ENCODE measurements at places on chromosomes 3 and 15.

DNA sequence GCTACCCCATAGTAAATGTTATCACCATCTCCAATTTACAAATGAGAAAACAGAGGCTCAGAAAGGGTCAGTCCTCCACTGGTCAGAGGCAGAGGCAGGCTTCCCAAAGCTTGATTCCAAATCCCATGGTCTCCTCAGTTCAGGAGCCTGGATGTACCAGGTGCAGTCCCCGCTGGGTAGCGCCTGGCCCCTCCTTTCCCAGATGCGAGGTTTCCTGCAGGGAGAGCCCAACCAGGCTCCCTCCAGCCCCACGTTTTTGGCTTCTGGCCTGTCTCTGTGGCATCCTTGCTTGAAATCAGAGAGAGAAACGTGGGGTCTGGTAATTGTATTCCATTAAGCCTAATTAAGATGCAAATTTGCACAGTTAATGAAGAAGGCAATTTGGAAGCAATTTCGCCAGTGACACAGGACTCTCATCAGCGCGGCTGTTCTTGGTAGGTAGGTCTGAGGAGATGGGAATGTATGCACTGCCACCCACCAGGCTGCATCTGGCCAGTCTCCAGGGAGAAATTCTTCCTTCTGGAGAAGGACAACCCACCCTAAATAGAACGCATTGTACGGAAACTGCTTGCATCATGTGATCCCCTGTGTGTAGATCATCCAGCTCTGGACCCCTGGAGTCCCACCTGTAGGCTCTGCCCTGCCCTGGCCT is 50.5 kb downstream of the HRH1 start:
- no peak for DNase-seq

DNA sequence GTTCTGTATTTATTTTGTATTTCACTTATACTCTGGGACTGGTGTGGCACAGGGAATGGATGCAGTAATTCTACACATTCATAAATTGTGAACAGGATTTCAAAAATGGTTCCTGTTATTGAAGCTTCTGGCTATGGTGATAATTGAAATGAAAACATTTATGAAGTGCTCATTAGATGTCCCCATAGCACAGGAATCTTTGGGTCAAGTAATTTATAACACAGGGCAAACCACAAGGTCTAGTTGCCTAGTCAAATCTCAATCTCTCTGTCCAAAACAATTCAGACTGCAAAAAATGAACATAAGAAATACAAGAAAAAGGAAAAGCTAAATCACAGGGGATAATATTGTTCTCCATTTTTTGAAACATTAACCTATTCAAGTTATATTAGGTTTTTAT is 117.5 kb upstream of the PTPRG start:
- no peak for DNase-seq

DNA sequence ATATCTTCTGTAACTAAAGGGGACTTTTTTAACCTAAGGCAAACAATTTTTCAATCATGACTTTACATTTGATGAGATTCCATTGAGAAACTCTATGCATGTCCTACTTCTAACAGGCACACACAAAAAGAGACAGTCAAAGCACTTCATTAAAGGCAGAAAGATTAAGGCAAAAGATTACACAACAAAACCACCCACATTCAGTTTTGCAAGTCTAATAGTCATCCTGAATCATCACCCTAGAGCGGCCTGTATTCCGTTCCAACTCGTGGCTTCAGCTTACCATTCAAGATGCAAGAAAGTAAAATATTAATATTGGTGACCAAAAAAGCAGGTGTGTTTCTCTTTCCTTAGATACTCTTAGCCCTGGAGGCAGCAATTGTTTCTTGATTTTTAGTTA is 205.9 kb downstream of the P3H2 start:
- DNase-seq, result peak; percentile 94

GRCh38 chr3:86073799-86074198 is 917.1 kb downstream of the VGLL3 start:
- DNase-seq, result no peak

DNA sequence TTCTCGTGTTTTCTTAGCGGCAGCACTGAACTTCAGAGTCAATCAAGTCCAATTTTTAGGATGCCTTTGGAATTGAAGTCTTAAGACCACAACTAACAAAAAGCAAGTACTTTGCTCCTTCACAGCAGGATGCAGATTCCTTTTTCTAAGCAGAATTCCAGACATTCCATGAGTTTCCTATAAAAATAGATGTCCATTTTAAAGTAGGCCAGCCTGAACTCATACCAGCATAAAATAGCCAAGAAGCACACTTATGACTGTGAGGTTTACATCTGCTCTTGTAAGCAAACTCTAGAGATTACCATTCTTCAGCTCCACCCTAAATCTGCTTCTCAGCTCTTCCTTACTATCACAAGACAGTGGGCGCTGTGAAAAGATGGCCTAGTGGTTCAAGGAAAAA is 85.8 kb downstream of the THBS1 start:
- peak; percentile 74 for DNase-seq

- no peak for DNase-seq
These were observed 97.5 kb downstream of the ARHGEF26 start for GRCh38 chr3:154218728-154219127.

- no peak for DNase-seq
These were observed 7.4 kb upstream of the ULK3 start for GRCh38 chr15:74850393-74850792.

- DNase-seq, result no peak
These were observed 146.0 kb downstream of the NUP210 start for GRCh38 chr3:13274125-13274524.

DNA sequence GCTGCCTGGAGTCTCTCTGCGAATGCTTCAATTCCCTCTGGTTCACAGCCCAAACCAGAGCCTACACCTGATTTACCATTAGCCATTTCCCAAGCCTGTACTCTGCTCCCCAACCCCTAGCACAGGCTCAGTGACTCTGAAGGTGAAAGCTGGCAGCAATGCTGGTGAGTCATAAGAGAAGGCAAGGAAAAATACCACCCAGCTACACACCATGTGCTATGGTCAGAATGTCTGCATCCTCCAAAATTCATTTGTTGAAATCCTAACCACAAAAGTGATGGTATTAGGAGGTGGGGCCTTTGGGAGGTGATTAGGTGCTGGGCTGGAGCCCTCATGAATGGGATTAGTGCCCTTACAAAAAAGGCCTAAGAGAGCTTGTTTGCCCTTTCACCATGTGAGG is 117.1 kb upstream of the TJP1 start:
- peak; percentile 27 for DNase-seq

DNA sequence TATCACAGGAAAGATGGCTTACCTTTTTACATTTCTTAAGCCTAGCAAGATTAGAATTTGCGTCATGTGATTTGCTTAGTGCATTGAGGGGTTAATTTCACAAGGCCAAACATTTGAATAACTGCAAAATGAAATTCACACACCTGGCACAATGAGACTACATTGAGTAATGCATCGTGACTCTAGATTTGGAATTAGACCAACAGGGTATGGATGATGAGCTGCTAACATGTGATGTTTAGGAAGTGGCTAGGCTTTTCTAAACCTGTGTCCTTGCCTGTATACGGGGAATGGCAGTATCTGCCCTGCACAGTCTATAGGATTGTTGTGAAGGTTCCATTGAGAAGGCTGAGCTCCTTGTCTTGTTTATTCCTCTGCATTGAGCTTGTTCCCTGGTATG is 160.1 kb downstream of the MFSD1 start:
- DNase-seq, result no peak

Measured in fibroblast of the aortic adventitia (primary cell).